NCI-H1092 (cell line): ENCODE measurements at places on chromosomes 5 and 9.
A peak's percentile ranks its signal among the peaks of the same experiment; 100 is the strongest.

GRCh38 chr5:152560512-152561137, 155.5 kb upstream of the NMUR2 start:
- DNase-seq, result peak; percentile 48

DNA sequence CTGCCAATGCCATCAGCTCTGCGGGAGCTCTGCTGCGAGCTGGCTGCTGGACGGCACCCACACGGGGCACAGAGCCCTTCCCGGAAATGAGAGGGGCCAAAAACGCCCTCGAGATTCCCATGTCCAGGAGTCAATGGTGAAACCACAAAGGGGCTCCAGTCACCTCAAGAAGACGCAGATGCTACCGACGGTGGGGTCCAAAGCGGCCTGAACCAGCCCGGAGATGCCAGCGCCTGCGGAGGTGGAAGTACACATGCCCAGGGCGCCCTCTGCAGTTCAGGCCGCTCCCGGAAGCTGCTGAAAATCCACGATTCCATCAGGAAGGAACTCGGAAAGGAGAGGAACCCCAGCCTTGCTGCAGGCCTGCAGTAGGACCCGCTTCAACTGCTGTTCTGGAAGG, 82.4 kb upstream of the SELENOP start:
- DNase-seq, result no peak

DNA sequence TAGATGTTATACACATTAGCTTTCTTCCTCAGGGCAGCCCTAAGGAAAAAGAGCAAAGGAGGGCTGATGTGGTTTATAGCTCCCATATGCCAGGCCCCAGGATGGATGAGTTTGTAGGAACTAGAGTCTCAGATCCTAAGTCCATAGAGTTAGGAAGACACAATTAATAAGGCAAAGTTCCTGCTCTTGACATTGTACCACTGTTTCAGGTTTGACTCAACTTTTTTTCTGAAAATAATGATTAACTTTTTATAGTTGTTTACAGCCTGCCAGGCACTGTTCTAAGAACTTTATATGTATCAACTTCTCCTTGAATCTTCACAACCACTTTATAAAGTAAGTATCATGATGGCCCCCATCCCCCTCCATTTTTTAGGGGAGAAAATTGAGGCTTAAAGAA, 339.5 kb downstream of the PDE4D start:
- DNase-seq, result no peak

DNA sequence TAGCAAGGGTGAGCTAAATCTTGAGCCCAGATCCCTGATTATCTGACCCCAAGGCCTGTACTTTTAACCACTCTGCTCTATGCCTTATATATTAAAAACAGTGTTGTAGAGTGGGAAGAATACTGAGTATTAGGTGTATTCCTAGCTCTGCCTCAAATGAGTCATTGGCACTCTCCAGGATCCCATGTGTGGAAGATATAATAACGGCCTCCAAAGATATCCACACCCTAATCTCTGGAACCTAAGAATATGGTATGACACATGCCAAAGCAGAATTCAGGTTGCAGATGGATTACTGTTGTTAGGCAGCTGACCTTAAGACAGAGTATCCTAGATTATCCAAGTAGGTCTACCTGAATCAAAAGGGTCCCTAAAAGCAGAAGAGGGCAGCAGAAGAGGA, 110.8 kb downstream of the ADRB2 start:
- no peak for DNase-seq

- no peak for DNase-seq
These were observed 15.8 kb downstream of the GAPVD1 start for GRCh38 chr9:125277411-125277810.
